ENCODE measurements at places on chromosomes 2 and 18.
A peak's percentile ranks its signal among the peaks of the same experiment; 100 is the strongest.

GRCh38 chr2:168773719-168774521, 28.5 kb upstream of the NOSTRIN start:
- no peak for DNase-seq

GRCh38 chr2:180553094-180553715, 427.2 kb upstream of the UBE2E3 start:
- DNase-seq, result no peak

GRCh38 chr2:219476652-219477151, 22.0 kb upstream of the GMPPA start:
- DNase-seq, result no peak

DNA sequence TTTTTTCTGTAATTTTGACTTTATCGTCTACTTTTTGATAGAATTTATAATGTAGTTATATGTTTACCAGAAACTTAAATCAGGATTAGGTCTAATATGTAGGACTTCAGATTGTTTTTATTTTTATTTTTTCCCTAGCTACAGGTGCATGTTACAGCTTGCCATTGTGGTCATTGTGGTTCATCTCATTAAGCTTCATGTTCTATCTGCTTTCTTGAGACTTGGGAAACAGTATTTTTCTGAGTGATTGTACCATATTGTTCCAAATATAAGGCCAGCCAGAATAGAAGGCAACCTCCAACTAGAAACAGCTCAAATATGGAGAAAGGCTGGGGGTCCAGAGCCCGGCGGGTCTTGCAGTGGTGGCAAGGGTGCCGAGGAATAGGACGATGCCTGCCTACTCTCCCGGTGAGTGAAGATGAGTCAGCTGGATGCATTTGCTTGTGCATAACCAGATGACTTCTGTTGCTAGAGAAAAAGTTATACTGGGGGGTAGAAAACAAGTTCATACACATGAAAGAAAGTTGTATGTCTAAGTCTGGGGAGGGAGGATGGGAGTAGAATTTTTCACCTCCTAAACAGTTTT, 188.4 kb downstream of the CCDC85A start:
- peak; percentile 29 for DNase-seq
